Left hindlimb (tissue), 1 donor: ENCODE measurements at places on chromosomes 13 and 19.
A peak's percentile ranks its signal among the peaks of the same experiment; 100 is the strongest.

DNA sequence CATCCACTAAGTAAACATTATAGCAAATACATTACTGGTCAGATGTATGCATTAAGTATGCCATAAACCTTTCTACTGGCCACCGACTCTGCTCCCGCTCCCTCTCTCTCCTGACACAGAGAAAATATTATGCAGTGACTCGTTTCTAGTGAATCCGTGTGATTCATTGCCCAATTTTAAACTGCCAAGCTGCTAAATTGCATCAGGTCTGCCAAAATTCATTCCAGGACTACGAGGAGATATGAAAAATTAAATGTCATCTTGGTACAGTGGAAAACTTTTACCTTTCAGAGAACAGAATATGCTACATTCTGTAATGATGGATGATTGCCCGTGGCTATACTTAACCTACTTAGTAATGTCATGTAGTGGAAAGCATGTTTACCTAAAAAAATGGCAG, 368.8 kb upstream of the TSHZ3 start:
- no peak for DNase-seq

GRCh38 chr19:21593934-21594820, 88.8 kb downstream of the ZNF429 start:
- DNase-seq, result no peak

DNA sequence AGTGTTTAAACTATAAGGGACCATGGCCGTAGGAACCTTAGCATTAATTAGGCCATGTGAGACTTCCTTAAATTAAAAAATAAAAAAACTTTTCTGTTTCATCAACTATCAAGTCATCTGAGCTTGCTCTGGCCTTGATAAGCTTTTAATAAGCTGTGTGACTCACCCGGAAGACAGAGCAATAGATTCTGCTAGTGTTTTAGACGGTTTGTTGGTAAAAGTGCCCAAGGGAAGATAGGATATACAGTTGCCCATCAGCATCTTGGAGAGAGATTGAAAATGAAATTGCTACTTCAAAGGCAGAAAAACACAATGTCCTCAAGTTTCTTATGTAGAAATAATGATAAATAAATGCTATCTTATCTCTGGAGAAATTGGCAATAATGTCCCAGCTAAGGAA, 31.2 kb upstream of the RCBTB2 start:
- no peak for DNase-seq

DNA sequence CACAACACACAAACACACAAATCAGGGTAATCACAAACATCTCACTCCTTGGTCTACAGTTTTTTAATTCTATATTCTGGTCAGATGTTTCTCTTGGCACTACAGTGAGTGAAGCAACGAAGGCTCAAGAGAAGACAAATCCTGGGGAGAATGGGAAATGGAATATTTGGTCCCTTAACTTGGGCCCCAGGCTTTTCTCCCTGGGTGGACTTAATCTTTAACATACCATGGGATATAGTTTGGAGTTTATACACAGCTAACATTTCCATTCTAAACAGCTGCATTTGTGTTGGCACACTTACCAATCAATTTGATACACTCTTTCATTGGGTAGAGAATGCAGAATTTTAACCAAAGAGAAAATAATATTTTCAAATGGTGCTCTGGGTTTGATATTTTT, 1132.6 kb upstream of the SLC10A2 start:
- no peak for DNase-seq

GRCh38 chr13:74597526-74597925, 463.3 kb upstream of the KLF12 start:
- no peak for DNase-seq

DNA sequence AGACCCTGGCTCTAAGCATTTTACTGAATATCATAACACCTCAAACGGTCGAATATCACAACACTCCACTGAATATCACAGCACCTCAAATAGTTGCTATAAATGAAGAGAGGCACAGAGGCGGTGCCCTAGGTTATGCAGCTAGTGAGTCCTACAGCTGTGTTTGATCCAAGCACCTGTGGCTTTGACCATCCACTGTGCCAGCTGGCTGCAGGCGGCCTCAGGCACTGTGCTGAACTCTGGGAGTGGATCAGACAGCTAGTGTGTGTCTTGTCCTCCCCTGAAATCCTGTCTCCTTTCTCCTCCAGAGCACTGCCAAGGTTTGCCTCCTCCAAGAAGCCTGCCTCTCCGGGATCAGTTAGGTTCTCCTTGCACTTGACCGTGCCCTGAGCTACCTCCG, 7.3 kb downstream of the NOSIP start:
- DNase-seq, result no peak

DNA sequence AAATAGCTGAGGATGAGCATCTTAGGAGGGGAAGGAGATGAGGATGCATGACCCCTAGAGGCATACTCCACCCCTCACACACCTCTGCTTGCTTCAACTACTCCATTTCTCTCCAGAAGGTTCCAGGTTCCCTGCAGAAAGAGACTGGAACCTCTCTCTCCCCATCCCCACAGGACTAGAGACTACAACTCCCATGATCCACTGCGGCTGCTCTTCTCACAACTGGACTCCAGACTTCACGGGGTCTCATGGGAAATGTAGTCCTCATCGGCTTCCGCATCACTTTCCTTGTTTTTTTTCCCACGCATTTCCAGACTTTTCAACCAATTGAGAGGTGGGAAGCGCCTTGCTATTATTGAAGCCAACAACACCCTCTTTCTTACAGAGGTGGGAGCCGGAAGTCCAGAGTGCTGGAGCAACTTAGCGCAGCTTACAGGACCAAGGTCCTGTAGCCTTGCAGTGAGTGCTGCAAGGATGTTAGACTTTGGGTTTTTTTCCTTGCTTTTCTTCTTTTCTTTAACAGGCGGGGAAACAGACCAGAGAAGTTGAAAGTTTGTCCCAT, 13.9 kb upstream of the CACNG6 start:
- DNase-seq, result peak; percentile 74

DNA sequence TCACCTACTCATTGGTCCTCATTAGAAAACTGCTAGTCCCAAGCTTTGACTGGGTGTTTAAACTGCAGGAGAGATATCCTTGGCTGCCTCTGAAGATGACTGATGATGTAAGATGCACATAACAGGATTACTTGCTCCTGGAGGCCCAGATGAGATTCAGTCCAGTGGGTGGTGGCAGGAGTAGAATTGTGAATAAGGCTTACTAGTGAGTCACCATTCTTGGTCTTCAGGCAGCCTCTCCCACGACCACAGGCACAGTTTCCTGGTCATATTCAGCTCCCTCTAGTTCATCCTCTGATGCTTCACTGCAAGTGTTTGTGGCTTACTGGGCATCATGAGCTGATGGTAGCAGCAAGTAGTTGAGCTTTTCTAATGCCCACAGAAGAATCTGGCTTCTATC, 12.1 kb downstream of the SERTM1 start:
- no peak for DNase-seq

- DNase-seq, result no peak
These were observed 107.2 kb upstream of the HTR2A start for GRCh38 chr13:47004027-47004426.

DNA sequence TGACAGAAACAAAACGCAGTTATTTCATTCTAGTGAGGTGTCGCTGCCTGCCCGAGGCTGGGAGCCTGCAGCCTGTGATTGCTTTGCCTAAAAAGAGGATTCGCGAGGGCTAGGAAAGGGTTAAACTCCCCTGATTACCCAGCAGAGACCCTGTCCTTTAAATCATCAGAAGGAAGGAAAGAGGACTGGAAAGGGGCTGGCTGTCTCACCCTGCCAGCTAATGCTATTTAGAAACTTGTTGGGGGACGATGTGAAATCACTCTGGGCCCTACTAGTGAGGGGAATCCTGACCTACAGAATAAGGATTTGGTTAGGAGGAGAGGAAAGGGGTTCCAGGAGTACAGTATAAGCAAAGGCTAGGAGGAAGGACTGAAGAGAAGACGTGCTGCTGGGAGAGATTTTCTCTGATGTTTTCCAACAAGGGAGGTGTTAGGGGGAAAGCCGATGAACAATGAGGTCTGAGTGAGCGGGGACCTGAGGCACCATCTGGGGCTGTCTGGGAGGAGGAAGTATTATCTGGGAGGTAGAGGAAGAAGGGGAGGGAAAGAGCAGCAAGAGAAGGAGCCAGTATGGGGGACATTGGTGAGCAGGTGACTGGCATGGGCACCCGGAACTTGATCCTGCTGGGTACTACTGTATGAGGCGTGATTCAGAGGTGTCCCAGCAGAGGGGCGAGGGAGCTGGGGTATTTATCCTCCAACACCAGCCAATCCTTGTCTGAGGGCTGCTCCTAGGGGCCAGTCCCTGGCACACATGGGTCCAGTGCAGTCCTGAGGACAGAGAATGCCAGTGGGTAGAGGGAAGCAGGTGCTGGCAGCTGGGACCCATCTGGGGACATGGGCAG, 55.7 kb upstream of the PTPRS start:
- no peak for DNase-seq

DNA sequence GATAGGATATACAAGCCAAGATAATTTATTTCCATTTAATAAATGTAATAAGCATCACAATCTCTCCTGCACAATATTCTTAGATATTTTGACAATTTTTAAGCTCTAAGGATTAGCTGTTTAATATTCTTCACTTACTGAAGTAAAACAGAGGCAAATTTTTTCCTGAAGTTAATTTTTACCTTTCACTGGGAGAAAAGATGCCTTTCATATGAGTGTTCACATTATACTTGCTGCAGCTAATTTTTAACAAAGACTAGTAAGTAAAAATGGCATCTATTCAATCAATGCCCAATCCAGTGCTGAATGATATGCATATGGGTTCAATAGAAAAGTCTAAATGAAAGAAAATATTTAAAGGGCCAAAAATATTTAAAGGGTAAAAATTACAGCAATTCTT, 377.2 kb upstream of the GPC6 start:
- no peak for DNase-seq

GRCh38 chr13:97307118-97307881, 85.2 kb downstream of the MBNL2 start:
- no peak for DNase-seq

GRCh38 chr13:99374994-99375737, 68.0 kb upstream of the GPR183 start:
- DNase-seq, result no peak

- peak; percentile 89 for DNase-seq
These were observed 1.1 kb downstream of the HSPB6 start for GRCh38 chr19:35755550-35756376.

GRCh38 chr19:17491287-17491686, 20.2 kb upstream of the PGLS start:
- DNase-seq, result no peak

DNA sequence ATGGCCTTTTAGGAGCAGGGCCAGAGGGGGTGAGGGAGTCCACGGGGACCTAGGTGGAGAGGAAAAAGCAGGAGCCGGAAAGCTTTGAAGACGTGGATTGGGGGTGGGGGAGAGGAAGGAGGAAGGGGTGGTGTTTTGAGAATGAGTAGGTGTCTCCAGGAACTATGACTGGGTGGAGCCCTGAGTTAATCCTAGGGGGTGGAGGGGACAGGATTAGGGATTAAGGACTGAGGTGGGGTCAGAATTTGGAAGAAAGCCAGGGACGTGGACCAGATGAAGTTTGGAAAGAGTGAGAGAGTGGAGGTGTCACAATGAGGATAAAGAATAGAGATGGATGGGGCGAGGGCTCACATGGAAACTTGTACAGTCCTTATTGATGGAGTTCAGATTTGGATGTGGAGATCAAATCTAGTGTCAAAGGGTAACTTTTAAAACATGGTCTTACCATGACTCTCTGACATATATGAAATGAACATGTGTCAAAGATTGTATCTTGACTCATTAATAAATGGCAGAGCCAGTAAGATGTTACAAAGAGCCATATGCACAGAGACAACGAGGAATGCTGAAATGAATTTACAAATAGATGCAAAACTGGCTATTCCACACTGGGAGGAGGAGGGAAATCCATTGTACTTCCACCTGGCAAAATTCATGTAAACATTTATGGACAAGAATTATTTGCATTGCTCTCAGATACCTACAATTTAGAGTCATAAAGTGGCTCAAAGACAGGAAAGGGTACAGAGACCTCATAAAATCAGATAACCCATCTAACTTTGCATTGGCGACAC, 1.7 kb upstream of the KLK13 start:
- no peak for DNase-seq

GRCh38 chr19:11007385-11007784, 46.6 kb downstream of the SMARCA4 start:
- DNase-seq, result no peak

GRCh38 chr13:98478189-98479129, 98.4 kb downstream of the STK24 start:
- no peak for DNase-seq

- DNase-seq, result no peak
These were observed 11.1 kb downstream of the UQCRFS1 start for GRCh38 chr19:29201855-29202254.

DNA sequence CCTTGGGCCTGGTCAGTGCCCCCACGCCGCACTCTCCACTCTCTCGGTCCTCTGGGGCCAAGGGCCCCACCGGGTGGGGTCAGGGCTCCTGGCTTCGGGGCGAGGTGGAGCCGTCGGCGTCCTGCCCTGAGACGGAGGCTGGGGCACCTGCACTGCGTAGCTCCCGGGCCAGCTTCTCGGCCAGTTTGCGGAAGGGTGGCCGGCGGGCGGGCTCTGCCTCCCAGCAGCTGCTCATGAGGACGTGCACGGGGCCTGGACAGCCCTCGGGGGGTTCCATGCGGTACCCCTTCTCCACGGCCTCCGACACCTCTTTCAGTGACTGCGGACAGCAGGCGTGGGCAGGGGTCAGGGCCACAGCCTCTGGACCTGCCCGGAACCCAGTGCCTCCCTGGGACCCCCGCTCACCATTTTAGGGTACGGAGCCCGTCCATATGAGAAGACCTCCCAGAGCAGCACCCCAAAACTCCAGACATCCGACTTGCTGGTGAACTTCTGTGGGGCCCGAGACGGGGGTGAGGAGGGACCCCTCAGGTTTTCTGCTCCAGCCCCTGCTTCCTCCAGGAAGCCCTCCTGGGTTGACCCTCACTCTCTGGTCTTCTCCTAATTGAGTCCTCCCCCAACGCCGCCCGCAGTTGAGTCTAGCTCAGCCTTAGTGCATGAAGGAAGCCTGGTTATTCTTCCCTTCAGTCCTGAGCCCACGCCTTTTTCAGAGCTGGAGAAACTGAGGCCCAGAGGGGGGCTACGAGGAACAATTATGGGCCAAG, 6.3 kb upstream of the RAX2 start:
- DNase-seq, result no peak

DNA sequence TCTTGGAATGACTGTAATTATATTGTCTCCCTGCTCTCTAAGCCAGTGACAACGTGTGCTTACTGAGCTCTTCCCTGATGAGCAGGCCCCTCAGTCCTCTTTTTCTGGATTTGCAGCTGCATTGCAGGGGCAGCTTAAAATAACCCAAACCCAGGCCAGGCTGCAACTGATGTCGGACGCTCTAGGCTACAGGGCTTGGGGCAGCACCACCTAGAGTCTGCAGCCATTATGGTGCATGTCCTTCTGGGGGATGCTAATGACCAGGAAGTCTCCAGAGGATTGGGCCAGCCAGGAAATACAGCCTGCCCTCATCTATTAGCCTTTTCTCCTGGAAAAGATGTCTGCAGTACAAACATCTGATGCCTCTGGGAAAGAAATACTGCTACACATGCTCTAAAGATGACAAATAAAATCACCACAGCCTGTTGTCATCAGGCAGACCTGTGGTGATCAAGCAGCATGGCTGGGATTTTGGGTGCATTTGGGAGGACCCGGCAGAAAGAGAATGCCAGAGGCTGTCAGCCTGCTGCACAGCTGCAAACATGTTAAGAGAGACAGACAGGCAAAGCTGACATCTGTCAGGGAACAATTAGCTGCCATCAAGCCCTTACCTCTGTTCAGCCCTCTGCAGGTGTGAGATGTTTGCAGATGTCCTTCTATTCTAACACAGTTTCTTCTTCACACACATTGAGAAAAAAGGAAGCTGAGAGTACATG, 51.8 kb downstream of the CCDC70 start:
- DNase-seq, result no peak
